ENCODE measurements at places on chromosomes 1 and 21.

GRCh38 chr1:160756849-160757201 lies 17.8 kb downstream of the SLAMF7 start:
- H3K4me3 ChIP-seq: no peak overlapping the region
- no peaks in the 10 kb centered on the region for H3K36me3 ChIP-seq
- DNase-seq: no peak
- H3K27me3 ChIP-seq: no peaks in the 10 kb centered on the region
- H3K4me1 ChIP-seq: no peaks in the 10 kb centered on the region

DNA sequence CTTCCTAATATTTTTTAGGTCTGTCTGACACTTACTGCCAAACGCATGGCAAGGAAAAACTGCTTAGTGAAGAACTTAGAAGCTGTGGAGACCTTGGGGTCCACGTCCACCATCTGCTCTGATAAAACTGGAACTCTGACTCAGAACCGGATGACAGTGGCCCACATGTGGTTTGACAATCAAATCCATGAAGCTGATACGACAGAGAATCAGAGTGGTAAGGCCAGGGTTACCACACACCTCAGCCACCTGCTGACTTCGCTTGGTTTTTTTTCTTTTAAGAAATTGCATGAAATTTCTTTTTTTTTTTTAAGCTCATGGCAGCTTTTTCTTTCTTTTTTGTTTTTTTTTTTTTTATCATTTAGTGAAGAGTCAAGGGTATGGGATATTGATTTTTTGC lies 17.2 kb downstream of the ATP1A1 start:
- H3K36me3 ChIP-seq: peaks cover 27% of the 10 kb centered on the region
- no peak overlapping the region for H3K27ac ChIP-seq
- H3K27me3 ChIP-seq: no peaks in the 10 kb centered on the region
- H3K4me1 ChIP-seq: no peaks in the 10 kb centered on the region
- no peak overlapping the region for H3K4me3 ChIP-seq

- H3K36me3 ChIP-seq: no peaks in the 10 kb centered on the region
- no peaks in the 10 kb centered on the region for H3K27me3 ChIP-seq
- H3K4me1 ChIP-seq: no peaks in the 10 kb centered on the region
- peak; percentile 59 for DNase-seq
Observed at GRCh38 chr1:67575861-67576260, 109.1 kb upstream of the GADD45A start.

DNA sequence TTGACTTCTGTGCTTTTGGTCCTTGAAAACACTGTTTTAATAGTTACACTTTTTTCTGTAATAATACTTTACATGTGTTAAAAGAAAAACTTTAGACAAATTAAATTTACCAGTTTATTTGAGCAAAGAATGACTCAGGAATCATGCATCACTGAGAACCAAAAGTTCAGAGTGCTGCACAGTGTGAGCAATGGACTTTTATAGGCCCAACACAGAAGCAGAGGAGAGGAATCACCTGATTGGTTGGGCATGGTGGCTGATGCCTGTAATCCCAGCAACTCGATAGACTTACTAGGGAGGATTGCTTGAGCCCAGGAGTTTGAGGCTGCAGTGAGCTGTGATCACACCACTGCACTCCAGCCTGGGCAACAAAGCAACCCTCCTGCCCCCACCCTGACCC lies 29.3 kb downstream of the ZNF648 start:
- DNase-seq: no peak
- no peak overlapping the region for H3K27ac ChIP-seq
- no peaks in the 10 kb centered on the region for H3K4me1 ChIP-seq
- H3K36me3 ChIP-seq: no peaks in the 10 kb centered on the region

GRCh38 chr1:56758135-56758534 lies 61.1 kb downstream of the FYB2 start:
- H3K27ac ChIP-seq: no peak overlapping the region
- no peaks in the 10 kb centered on the region for H3K36me3 ChIP-seq
- H3K4me3 ChIP-seq: no peak overlapping the region
- no peaks in the 10 kb centered on the region for H3K27me3 ChIP-seq
- DNase-seq: peak; percentile 19

DNA sequence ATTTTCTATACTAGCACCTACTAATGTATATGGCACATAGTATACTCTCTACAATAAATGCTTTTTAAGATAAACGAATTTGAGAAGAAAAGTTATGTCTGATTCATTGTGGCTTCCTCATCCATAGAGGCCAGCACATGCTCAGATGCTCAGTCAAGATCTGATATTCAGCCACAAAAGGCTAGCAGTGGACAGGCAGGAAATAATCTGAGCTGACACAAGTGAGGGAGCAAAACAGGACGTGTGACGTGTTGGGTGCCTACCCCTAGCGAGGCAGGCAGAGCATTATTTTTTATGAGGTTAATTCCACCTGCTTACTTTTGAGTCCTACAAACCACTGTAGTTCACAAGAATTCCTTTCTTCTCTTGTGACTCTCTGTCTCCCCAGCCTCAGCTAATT lies 550.9 kb downstream of the SMYD3 start:
- no peak for DNase-seq
- H3K27ac ChIP-seq: no peak overlapping the region
- no peaks in the 10 kb centered on the region for H3K4me1 ChIP-seq
- H3K4me3 ChIP-seq: no peak overlapping the region

DNA sequence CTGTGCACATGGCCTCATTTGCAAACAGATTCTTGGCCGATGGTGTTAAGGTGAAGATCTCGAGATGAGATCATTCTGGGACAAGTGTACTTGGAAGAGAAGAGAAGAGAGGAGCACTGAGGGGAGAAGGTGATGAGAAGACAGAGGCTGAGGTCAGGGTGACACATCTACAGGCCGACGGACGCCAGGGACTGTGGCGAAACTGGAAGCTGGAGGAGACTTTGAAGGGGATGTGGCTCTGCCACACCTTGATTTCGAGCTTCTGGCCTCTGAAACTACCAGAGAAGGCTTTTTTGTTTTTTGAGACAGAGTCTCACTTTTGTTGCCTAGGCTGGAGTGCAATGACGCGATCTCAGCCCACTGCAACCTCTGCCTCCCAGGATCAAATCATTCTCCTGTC lies 137.5 kb upstream of the TMEM51 start:
- no peaks in the 10 kb centered on the region for H3K4me1 ChIP-seq
- no peaks in the 10 kb centered on the region for H3K27me3 ChIP-seq
- H3K4me3 ChIP-seq: no peak overlapping the region
- no peaks in the 10 kb centered on the region for H3K36me3 ChIP-seq
- no peak overlapping the region for H3K27ac ChIP-seq

GRCh38 chr1:91783423-91784170 lies 102.4 kb downstream of the TGFBR3 start:
- no peak overlapping the region for H3K4me3 ChIP-seq
- peaks cover 5% of the 10 kb centered on the region for H3K4me1 ChIP-seq

DNA sequence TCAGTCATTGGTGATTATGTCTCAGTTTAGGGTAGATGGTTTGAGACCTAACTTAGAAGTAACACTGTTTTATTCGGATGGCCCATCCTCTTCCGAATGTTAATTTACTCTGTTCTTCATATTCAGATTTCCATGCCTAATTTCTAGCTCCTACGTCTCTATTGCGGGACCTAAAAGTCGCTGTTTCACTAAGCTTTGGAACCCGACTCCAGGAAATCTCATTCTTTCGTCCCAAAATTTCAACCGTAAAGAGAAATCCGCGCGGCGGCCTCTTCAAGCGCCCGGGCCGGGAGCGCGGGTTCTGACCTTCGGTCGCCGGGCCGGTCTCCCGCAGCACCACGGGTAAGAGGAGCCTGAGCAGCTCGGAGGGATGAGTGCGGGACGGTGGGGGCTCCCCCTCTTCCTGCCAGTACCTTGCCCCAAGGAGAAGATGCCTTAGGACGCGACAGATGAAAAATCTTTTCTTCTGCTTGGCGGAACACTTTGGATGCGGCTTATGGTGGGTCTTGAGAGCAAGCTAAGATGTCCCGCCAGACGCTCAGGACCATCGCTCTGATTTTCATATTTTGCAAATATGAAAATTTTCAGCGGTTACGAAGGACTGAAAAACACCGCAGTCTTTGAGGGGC lies 128.7 kb downstream of the PPIAL4G start:
- H3K36me3 ChIP-seq: no peaks in the 10 kb centered on the region
- DNase-seq: no peak
- no peak overlapping the region for H3K4me3 ChIP-seq
- H3K27me3 ChIP-seq: peaks cover 3% of the 10 kb centered on the region
- H3K27ac ChIP-seq: no peak overlapping the region

DNA sequence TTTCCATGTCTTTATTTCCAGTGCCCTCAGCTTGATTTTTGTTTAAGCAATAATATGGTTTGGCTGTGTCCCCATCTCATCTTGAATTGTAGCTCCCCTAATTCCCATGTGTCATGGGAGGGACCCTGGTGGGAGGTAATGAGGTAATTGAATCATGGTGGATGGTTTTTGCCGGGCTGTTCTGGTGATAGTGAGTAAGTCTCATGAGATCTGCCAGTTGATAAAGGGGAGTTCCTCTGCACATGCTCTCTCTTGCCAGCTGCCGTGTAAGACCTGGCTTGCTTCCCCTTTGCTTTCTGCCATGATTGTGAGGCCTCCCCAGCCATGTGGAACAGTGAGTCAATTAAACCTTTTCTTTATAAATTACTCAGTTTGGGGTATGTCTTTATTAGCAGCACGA lies 559.6 kb upstream of the ADAMTS5 start:
- H3K36me3 ChIP-seq: no peaks in the 10 kb centered on the region
- no peak for DNase-seq
- H3K27me3 ChIP-seq: no peaks in the 10 kb centered on the region
- H3K27ac ChIP-seq: no peak overlapping the region
- H3K4me1 ChIP-seq: no peaks in the 10 kb centered on the region

DNA sequence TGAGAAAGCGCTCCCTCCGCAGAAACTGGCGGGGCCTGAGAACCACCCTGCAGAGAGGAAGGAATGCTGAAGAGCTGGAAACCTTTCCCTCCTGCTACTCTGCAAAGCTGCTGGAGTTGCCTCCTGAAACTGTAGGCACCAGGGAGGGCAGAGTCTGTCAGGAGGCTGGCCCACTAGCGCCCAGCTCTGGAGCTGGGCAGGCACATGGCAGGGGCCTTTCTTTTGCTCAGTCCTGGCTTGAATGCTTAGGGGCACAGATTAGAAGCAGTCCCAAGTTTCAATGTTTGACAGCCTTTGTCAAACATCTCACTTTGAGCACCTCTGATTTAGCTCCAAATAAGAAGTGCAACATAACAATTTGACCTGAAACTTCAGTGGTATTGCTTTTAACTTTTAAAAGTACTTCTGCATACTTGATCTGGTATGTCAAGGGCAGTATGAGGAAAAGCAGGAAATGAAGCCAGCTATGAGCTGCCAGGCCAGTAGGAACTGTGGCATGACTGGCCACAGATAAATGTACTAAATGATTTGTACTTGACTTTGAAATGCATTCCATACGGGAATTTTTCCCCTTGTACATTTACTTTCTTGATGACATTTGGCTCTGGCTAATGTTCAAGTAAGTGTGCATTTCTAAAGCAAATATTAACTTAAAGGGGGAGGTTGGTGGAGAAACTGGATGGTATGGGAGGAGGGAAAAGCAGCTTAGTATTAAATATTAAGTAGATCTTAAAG lies 7.2 kb downstream of the C1orf116 start:
- H3K4me1 ChIP-seq: peaks cover 24% of the 10 kb centered on the region
- H3K4me3 ChIP-seq: no peak overlapping the region
- no peaks in the 10 kb centered on the region for H3K36me3 ChIP-seq
- no peaks in the 10 kb centered on the region for H3K27me3 ChIP-seq
- peak overlapping the region; percentile 94 for H3K27ac ChIP-seq

DNA sequence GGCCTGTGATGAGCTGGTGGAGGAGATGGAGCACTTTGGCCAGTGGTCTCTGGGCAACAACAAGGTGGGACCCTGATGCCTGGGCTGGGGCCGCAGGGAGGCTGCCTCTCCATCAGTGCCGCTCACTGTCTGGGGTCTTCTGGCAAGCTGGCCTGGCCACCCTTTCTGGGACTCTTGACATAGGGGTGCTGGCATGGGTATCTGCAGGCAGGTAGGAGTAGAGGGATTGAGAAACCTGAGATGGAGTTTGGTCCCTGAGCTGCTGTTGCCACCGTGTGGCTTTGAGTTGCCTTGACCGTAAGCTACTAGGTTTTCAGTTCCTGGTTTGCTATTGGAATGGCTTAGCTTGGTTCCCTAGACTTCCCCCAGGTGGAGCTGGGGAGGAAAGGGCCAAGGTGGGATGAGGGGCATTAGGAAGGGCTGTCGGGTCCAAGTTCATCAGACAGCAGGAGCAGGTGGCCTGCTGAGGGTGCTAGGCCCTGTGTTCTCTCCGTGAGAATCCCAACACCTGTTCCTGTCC lies 13.2 kb upstream of the MFN2 start:
- H3K27me3 ChIP-seq: no peaks in the 10 kb centered on the region
- H3K4me3 ChIP-seq: no peak overlapping the region
- peak; percentile 40 for DNase-seq
- no peak overlapping the region for H3K27ac ChIP-seq

- H3K4me1 ChIP-seq: no peaks in the 10 kb centered on the region
- H3K36me3 ChIP-seq: no peaks in the 10 kb centered on the region
- H3K4me3 ChIP-seq: no peak overlapping the region
- no peaks in the 10 kb centered on the region for H3K27me3 ChIP-seq
- H3K27ac ChIP-seq: no peak overlapping the region
Observed at GRCh38 chr1:179310721-179311120, 17.1 kb downstream of the SOAT1 start.

GRCh38 chr1:154840269-154841176 lies 29.6 kb downstream of the KCNN3 start:
- no peaks in the 10 kb centered on the region for H3K36me3 ChIP-seq
- no peak for DNase-seq
- no peak overlapping the region for H3K27ac ChIP-seq
- no peak overlapping the region for H3K4me3 ChIP-seq

- H3K36me3 ChIP-seq: no peaks in the 10 kb centered on the region
- H3K27ac ChIP-seq: no peak overlapping the region
- no peaks in the 10 kb centered on the region for H3K4me1 ChIP-seq
- no peak overlapping the region for H3K4me3 ChIP-seq
Observed at GRCh38 chr1:197659171-197659570, 116.1 kb downstream of the DENND1B start.

GRCh38 chr1:206900149-206900548 lies 2.9 kb downstream of the IL24 start:
- H3K4me1 ChIP-seq: no peaks in the 10 kb centered on the region
- no peak overlapping the region for H3K4me3 ChIP-seq
- no peak overlapping the region for H3K27ac ChIP-seq
- no peak for DNase-seq
